Stimulated activated CD8-positive, alpha-beta memory T cell treated with anti-CD3 and anti-CD28 coated beads, Interleukin-7, amount 100 ng/mL, for 24 hours (primary cell): ENCODE measurements at places on chromosomes 5 and 9.

- no peak for DNase-seq
These were observed 10.7 kb upstream of the PALM2AKAP2 start for GRCh38 chr9:109769250-109769649.

- no peak for DNase-seq
These were observed 383.3 kb downstream of the PSAT1 start for GRCh38 chr9:78680196-78680595.

GRCh38 chr5:148541054-148541835, 113.1 kb downstream of the HTR4 start:
- DNase-seq: no peak

DNA sequence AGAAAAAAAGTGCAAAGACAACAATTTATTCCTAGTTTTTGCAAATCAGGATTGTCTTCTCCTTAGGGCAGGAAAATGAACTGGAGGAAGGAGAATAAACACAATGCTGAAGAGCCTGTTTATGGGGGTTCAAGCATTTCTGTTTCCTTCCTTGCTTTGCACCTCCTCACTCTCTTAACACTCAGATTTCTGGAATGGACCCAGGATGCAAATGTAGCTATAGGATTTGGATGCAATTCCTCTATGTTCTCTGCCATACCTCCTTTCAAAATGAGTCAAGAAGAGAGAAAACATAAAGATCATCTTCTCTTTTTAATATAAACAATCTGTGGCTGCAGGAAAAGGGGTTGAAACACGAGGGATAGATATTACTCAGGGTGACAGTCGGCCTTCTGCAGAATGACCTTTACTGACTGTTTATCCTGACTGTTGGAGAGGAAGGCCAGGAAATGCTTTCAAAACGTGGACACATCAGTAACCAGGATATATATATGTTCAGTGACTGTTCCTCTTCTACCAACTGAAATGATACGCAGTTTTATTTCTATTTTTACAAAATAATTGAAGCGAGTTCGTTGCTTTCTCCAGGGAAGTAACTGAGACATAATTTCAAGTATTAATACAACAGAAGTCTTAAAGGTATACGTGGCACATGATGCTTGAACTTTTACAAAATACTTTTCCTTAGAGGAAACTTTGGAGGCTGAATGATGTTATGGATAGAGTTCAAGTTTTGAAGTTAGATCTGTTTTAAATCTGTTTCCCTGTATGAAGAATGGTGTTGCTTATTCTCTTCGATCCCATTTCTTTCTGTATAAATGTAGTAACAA, 44.4 kb downstream of the ACTBL2 start:
- no peak for DNase-seq

GRCh38 chr5:30102185-30102584, 1091.3 kb upstream of the CDH6 start:
- DNase-seq: no peak

DNA sequence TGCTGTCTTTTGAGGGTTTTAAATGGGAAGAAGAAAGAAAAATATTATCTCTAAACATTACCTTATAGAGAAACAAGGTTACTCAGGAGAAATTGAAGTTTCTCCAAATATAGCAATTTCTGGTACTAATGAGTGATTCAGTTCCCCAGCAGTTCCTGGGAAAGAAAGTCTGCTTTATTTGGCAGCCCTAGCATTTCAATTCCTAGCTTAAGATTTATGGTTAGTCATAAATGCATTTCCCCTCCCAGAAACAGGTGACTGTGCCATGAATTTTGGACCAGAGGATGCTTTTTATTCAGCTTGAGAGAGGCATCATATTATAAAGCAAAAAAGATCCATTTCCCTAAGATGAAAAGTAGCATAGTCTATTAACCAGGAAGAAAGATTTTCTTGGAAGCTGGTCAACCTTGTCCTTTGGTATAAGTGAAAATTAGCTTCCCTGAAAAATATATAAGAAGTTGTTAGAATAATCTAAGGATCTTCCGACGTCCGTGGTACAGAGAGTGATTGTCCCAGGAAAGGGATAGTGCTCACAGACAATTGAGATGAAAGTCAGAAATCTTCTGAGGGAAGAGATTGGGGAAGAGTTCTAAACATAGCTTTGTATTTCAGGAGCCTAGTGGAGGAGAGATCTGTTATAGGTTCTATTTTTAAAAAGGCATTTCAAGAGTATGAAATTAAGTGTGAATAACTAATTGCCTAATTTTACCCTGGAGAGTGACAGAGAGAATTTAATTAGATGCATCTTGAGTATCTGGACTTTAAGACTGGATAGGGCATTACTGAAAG, 164.9 kb downstream of the ESM1 start:
- DNase-seq: no peak

- DNase-seq: no peak
These were observed 98.6 kb downstream of the OSTF1 start for GRCh38 chr9:75186767-75187380.

DNA sequence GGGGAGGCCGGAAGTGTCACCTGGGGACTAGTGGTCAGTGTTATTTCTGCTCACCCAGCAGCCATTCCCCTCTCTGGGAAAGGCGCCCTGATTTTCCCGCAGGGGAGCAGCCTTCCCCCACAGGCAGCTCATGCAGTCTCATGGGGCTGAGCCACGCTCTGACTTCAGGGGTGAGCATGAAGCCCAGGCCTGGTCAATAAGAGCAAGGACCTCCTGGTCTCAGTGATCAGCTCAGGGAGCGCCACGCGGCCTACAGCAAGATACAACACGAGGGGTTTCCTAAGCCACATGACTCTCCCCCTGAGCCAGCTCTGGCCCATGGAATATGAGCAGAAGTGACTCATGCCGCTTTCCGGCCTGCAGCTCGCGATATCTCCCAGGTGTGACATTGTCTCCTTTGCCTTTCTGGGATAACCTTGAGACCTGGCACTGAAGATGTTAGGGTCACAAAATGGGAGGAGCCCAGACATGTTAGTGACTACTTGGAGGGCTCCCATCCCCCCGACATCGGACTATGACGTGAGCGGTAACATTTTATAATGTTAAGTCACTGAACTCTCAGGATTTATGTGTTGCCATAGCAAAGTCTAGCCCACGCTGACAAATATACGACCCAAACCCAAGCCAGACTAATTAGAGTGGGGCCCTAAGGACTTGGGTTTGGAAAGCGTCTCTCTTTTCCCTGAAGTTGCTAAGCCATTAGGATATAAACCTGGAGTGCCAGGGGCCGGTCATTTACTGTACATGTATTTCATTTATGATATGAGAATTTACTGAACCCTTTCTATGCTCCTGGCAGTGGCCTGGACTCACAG, 46.5 kb upstream of the GFPT2 start:
- no peak for DNase-seq

GRCh38 chr9:20990867-20991266, 40.6 kb downstream of the HACD4 start:
- no peak for DNase-seq

- DNase-seq: no peak
These were observed 159.8 kb upstream of the MVB12B start for GRCh38 chr9:126166866-126167265.

DNA sequence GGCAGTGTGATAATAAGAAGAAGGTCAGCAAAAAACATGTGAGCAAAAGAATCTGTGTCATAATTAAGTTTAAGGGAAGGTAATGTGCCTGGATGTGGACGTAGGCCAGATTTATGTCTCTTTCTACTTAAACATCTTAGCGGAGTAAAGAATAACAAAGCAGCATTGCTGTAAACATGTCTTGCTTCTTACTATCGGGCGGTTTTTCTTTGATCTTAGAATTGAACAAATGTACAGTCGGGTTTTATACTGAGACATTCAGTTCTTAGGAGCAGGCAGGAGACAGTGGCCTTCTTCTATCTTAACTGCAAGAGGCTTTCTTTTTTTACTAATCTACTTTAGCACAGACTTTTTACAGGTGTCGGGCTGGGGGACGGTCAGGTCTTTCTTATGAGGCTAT, 40.4 kb upstream of the FLT4 start:
- DNase-seq: no peak

DNA sequence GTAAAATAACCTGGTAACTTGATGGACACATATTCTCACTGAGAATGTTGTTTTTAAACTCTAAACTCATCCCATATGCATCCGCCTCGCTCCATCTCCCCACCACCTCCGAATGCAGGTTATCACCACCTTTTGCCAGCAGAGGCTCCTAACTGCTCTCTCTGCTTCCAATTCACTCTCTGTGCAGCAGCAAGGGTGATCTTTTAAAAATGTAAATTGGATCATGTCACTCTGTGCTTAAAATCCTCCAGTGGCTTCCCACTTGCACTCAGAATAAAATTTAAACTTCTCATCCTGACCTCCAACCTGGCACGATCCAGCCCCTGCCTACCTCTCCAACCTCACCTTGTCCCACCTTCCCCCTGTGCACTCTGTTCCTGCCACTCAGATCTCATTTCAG, 317.2 kb downstream of the ZSWIM6 start:
- no peak for DNase-seq

GRCh38 chr9:121914604-121915303, 178.4 kb downstream of the TTLL11 start:
- no peak for DNase-seq

DNA sequence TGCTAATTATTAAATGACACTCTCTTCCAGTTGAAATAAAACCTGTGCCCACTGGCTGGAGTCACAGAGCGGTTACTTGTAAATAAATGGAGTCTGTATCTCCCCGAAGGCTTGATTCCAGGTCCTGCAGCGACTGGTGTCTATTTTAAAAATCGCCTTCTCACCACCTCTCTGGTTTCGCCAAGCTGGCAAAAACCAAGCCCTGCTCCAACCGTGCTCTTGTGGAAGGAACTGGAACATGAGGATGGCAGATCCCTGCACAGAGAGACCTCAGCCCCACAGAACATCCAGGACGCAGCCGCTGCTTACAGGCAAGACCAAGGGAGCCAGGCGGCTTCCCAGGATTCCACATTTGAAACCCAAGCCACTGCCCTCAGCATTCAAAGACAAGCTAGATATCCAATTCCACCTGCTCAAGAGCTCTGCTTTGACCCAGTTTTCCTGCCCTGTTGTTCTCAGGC, 15.0 kb downstream of the SEMA4D start:
- no peak for DNase-seq

DNA sequence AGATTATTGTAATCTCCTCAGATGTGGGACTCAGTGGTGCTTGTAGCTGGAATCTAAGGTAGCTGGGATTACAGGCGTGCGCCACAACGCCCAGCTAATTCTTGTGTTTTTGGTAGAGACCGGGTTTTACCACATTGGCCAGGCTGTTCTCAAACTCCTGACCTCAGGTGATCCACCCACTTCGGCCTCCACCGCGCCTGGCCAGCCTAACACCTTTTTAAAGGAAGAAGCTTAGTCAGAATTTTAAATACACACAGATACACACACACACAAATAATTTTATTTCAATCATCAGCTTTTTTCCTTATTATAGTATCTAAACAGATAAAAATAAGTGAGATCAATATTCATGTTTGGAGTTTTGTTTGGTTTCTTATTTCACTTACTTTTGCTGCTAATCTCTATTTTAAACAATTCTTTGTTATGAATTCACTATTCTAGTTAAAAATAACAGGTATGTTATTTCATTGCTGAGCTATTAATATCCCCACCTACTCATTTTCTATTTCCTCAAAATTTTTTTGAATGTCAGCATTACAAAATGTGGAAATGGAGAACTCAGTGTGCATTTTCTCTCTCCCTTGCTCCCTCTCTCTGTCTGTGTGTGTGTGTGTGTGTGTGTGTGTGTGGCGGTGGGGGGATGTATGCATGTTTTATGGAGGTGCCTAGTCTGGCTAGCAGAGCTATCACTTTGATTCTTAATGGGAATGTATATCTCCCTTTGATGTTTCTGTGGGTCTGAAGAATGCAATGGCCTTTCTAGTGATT, 960.6 kb upstream of the DMAC1 start:
- DNase-seq: no peak

DNA sequence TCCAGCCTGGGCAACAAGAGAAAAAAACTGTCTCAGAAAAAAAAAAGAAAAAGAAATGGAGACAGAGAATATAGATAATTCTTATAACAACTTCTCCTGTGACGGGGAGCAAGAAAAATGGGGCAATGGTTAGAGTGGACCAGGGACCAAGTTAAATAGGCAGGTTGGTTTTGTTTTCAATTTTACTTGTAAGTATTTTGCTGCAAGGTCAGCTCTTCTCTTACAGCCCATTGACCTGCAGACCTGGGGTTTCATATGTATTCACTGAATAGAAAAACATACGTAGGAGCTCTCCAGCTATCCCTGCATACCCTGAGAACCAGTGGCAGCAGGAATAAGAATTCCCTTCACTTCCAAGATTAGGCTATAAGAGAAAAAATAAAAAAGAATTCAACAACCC, 29.2 kb upstream of the IL13 start:
- no peak for DNase-seq

GRCh38 chr9:70392850-70393249, 21.6 kb downstream of the KLF9 start:
- no peak for DNase-seq

GRCh38 chr9:35407846-35408245, 82.1 kb upstream of the RUSC2 start:
- no peak for DNase-seq

GRCh38 chr5:32090026-32090754, 83.9 kb downstream of the GOLPH3 start:
- no peak for DNase-seq

- DNase-seq: no peak
These were observed 303 bp downstream of the LIFR start for GRCh38 chr5:38556088-38556598.

DNA sequence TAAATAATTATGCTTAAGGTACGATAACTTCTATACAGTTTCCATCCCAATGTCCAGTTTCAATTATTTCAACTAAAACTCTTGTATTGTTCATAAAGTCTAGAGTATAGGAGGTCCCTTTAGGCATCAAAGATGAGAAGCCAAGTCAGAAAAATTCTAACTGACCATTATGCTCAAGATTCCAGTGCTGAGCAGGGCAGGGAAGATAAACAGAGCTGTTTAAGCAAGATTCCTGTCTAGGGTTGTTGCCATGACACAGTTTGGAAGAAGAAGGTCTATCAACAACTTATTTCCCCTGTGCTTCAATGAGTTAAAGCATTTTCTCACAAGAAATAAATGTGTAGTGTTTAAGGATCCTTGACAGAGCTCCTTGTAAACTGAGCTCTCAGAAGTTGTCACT, 48.9 kb upstream of the MTAP start:
- DNase-seq: no peak

DNA sequence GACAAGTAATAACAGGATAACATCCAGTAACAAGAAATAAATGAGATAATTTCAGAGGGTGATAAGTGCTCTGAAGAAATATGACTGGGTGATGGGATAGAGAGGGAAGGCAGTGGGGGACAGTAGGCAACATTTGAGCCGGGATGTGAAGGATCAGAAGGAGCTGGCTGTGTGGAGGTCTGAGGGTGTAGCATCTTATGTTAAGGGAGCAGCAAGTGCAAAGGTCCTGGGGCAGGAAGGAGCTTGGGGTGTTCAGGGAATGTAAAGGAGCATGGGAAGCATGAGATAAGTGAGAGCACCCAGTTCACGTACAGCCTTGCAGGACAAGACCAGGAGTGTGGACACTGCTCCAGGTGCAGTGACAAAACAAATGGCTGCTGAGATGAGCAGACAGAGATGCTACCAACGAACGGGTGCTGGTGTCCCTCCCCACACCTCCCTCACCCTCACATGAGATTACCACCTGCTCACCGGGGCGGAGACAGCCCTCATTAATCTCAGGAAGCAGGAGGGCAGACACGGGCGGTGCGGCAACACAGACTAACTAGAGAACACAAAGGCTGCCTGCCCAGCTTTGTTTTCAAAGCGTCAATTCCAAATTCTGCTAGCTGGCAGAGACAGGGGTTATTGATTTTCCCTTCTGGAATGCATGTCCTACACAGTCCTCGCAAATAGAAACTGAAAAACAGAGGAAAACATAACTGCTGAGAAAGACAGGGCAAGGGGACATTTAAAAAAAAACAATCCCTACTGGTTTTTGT, 298.1 kb upstream of the PANK3 start:
- DNase-seq: no peak

- no peak for DNase-seq
These were observed 4.9 kb upstream of the PDGFRB start for GRCh38 chr5:150160448-150161081.
